ENCODE measurements at places on chromosomes 11 and 22.

GRCh38 chr11:56543739-56544138 is 682 bp upstream of the OR5M11 start:
- no peak for DNase-seq

GRCh38 chr11:4086575-4087353 is 7.8 kb upstream of the RRM1 start:
- DNase-seq: no peak

DNA sequence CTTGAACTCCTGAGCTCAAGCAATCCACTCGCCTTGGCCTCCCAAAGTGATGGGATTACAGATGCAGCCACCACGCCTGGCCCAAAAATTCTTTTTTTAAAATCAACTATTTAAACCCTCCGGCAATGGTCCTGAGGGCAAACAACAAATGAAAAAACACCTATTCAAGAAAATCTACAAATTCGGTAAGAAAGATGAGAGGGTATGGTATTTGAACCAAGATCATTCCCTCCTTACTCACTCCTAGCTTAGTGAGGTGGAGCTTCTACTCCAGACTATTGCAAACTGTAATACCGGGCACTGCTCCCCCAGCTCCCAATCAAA is 2.1 kb downstream of the NF2 start:
- DNase-seq: no peak

DNA sequence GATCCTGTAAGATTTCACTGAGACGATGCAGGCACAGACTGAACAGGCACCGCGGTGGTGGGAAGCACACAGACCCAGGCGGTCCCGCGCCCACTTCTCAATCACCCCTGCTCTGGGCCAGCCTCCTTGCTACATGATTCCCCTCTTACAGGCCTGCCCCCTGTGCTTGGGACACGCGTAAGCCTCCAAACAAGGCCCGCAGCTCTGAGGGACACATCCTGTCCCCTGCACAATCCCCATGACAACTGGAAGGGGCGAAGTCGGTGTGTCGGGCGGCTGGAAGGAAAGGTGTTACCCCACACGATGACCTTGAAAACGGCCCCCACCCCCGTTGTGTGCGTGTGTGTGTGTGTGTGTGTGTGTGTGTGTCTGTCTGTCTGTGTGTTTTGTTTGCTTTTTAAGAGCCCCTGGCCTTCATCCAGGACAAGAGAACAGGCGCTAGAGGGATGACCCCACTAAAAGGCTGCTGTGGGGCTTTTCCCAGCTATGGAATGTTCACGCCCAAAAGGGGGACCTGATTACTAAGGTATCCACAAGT is 13.1 kb downstream of the CELSR1 start:
- no peak for DNase-seq

DNA sequence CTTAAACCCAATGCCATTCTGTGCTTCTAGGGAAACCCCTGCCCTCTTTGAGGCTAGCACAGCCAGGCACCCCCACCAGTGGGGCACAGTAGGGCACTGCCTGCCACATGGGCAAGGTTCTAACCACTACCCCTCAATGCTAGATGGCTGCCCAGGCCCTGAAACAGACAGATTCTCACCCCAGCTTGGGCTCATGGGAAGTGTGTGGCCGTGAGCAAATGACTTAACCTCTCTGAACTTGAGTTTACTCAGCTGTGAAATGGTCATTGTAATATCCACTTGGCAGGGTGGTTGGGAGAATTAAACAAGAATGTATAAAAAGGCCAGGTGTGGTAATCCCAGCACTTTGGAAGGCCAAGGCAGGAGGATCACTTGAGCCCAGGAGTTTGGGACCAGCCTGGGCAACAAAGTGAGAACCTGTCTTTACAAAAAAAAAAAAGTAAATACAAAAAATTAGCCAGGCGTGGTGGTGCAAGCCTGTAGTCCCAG is 22.4 kb downstream of the C22orf23 start:
- DNase-seq: no peak

GRCh38 chr11:61918938-61919704 is 1.8 kb upstream of the RAB3IL1 start:
- DNase-seq: no peak
